Cardiac fibroblast (primary cell): ENCODE measurements at places on chromosomes 11 and 22.

DNA sequence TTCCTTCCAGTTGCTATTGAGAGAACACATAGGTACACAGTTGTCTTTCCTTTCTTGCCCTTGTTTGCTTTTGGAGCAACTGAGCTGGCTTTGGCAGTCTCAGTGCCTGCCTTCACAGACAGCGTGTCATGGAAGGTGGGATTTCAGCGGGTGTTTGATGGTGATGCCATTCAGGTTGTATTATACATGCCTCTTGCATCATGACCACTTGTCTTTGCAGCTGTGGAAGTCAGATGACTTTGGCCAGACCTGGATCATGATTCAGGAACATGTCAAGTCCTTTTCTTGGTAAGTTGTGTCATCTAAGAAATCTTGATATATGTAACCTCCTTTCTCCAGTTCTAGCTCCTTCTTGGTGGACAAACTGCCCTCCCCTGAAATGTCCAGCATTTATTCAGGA lies 37.1 kb upstream of the SORL1-AS1 start:
- DNase-seq: no peak

DNA sequence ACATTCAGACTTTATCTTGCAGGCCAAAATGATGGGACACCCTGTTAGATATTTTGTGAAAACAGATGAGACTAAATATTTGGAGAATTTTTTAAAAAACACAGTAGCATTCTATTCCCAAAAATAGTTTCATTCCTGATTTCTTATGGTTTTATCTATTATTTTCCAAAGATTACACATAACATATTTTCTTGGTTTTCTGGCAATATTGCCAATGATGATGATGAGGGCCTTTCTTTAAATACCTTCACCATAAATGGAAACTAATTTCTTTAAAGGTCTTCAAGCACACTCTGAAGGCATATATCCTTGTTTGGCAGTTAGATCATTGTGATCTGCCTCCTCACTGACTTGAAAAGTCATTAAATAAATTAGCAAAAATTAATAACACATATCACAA lies 522.3 kb upstream of the LUZP2 start:
- DNase-seq: no peak

DNA sequence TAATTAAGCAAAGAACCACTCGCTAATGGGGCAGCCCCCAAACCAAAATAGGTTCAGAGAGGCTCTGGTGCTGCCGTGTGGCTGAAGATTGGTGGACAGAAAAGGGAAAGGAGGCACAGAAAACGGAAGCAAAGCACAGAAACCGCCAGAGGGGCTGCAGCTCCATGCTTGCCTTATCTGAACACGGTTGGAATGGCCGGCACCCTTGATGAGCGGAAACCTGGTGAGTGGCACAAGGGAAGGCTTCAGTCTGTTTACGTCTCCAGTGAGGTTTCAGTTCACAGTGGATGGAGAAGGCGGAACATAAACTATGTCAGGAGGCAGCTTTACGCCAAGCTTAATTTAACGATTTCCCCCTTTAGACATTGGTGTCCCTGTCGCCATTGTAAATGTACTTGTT lies 5.2 kb upstream of the PRR33 start:
- DNase-seq: no peak

DNA sequence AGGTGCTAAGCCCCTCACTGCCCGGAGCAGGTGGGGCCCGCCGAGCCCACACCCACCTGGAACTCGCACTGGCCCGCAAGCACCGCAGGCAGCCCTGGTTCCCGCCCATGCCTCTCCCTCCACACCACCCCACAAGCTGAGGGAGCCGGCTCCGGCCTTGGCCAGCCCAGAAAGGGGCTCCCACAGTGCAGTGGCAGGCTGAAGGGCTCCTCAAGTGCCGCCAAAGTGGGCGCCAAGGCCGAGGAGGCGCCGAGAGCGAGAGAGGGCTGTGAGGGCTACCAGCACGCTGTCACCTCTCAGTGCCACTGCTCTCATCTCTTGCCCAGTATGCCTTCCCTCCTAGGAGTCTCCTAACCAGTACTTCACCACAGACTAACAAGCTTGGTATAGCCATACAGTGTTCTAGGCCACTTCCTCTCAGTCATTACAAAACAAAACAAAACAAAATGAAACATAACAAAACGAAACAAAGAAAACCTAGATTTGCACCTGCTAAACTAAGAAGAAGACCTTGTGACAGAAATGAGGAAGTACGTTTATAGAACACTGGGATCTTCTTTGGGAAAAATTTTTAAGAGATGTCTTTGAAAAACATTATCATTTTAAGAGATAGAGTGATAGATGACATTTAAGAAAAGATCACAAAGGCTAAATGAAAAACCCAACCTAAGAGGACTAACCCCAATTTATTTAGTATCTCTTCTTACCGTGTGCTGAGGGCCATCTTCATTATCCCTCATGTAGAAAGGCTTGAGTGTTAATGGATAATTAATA lies 47.7 kb upstream of the GAB2 start:
- DNase-seq: no peak

DNA sequence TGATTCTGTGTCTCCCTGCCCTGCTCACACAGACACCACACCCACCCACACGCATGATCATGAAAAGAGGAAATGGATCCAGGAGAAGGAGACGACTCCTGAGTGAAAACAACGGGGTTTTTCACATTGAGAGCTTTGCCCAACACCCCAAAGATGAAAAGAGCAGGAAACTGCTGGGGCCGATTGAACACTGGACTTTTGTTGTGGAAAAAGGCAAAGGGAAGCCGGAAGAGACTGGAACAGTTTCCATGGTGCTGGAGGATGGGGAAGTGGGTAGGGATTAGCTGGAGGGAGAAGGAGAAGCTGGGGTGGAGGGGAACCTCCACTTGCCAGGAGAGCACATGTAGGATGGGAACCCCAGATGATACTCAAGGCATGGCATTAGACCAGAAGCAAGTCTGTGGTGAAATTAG lies 5.2 kb upstream of the SLC43A3 start:
- DNase-seq: no peak

GRCh38 chr11:45318516-45318915 lies 32.4 kb upstream of the SYT13 start:
- DNase-seq: no peak
